ENCODE measurements at places on chromosomes 5 and 9.

- DNase-seq = no peak
These were observed 117.4 kb downstream of the PRKACG start for GRCh38 chr9:68896486-68896885.

DNA sequence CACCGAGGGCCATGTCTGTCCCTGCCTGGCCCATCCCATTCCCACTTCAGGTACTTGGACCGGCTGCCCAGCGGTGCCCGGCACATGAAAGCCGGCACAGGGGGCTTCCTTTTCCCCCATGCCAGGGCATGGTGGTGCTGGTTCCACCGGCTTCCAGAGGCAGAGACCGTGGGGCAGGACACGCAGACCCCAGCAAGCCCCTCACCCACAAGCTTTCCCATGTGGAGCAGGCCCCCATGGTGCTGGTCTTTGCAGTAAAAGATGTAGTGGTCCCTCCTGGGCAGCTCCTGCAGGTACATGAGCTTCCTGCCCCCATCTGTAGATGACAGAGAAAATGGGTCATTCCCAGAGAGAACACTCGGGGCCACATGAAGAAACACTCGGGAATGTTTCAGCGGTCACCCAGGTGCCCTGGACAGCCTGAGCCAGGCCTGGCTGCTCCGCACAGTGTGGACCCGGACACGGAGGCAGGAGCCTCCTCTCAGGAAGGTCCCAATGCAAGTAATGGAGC lies 2.0 kb downstream of the OBP2B start:
- DNase-seq = no peak

GRCh38 chr9:79877943-79878602 lies 306.3 kb downstream of the TLE4 start:
- DNase-seq = no peak

DNA sequence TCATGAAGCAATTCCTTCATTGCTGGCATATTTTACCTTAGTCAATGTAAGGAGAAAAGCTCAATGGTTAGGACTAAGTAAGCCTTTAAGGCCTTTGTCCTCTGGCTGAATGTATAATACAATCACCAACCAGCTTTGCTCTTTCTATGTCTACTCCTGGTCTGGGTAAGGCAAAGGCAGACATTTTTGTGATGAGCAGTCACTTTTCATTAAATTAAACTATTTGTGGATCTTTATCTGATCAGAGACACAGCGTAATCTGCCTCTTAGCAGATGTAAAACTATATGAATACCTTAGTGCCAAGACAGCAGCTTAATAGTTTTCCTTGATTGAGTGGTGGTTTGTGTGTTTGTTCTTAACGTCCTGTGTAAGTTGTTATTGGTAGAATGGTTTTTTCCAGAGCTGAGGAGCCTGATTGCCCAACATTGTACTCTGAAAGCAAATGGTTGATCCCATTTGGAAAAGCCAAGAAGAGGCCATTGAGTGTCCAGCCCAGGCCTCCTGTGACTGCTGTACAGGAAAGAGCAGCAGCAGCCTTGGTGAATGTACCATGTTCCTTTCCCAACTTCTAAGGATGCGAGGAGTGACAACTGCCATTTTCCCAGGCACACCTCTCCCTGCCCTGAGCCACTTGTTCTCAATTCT lies 16.5 kb upstream of the CXXC5 start:
- DNase-seq = no peak

GRCh38 chr5:115452536-115453235 lies 91.9 kb downstream of the FEM1C start:
- no peak for DNase-seq

DNA sequence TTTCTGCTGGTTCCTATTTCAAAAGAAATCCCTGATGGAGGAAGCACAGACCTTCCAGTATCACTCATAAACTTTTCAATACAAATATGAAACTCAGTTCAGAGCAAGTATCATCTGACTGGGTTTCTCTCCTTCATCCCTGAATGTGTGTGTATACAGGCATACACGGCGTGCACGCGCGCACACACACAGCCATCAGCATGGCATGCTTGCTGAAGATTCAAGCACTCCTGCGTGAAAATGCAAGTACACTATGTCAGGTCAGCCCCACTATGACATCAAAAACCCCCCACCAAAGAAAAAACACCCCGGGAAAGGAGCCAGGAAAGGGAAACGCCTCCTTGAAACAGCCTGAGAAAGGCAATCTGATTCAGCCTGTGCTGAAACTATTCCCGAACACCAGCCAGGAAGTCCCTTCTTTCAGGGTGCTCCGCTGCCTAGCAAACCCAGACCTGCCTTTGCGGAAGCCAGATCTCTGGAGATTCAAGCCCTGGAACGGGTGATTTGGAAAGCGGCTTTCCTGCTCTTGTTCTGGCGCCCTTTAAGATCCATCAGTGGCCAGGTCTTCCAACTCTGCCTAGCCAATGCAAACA lies 831 bp downstream of the KLHL3 start:
- no peak for DNase-seq

GRCh38 chr9:125948887-125949596 lies 201.9 kb downstream of the PBX3 start:
- DNase-seq = no peak

- DNase-seq = no peak
These were observed 3.7 kb downstream of the SURF4 start for GRCh38 chr9:133372144-133372543.
